ENCODE measurements at places on chromosomes 1 and 21. TPM values are rescaled to one million over a fixed set of nuclear protein-coding genes. Genes with fewer than 3 reads are reported as not detected.

GRCh38 chr1:64087768-64088167 lies 115.7 kb upstream of the UBE2U start:
- no peak for DNase-seq
- H3K4me3 ChIP-seq: no peak overlapping the region
- H3K27ac ChIP-seq: no peak overlapping the region
- H3K36me3 ChIP-seq: peaks cover 3% of the 10 kb centered on the region
- H3K4me1 ChIP-seq: peaks cover 18% of the 10 kb centered on the region

- peaks cover 37% of the 10 kb centered on the region for H3K4me1 ChIP-seq
- DNase-seq: no peak
- no peak overlapping the region for H3K27ac ChIP-seq
- H3K36me3 ChIP-seq: peaks cover 9% of the 10 kb centered on the region
Observed at GRCh38 chr1:115654663-115655305, 13.0 kb downstream of the VANGL1 start.

KANK4 gene
- 5.4 TPM for total RNA-seq

- H3K27me3 ChIP-seq: no peaks in the 10 kb centered on the region
- H3K4me3 ChIP-seq: no peak overlapping the region
- H3K36me3 ChIP-seq: no peaks in the 10 kb centered on the region
Observed at GRCh38 chr21:28828021-28828420, 164.7 kb downstream of the LTN1 start.

GRCh38 chr1:246966502-246966901 lies 34.8 kb upstream of the AHCTF1 start:
- no peak overlapping the region for H3K4me3 ChIP-seq
- no peak overlapping the region for H3K27ac ChIP-seq
- H3K4me1 ChIP-seq: no peaks in the 10 kb centered on the region

GRCh38 chr1:156497078-156497742 lies 3.4 kb downstream of the MEF2D start:
- H3K4me1 ChIP-seq: peaks cover 56% of the 10 kb centered on the region
- H3K4me3 ChIP-seq: peak overlapping the region; percentile 90
- H3K36me3 ChIP-seq: no peaks in the 10 kb centered on the region

- H3K4me1 ChIP-seq: peaks cover 27% of the 10 kb centered on the region
Observed at GRCh38 chr1:32733582-32734321, 31.2 kb upstream of the SYNC start.

GRCh38 chr1:107991371-107992066 lies 26.5 kb upstream of the VAV3 start:
- DNase-seq: no peak
- no peaks in the 10 kb centered on the region for H3K36me3 ChIP-seq
- H3K4me1 ChIP-seq: no peaks in the 10 kb centered on the region
- H3K27ac ChIP-seq: no peak overlapping the region
- H3K4me3 ChIP-seq: no peak overlapping the region

DNA sequence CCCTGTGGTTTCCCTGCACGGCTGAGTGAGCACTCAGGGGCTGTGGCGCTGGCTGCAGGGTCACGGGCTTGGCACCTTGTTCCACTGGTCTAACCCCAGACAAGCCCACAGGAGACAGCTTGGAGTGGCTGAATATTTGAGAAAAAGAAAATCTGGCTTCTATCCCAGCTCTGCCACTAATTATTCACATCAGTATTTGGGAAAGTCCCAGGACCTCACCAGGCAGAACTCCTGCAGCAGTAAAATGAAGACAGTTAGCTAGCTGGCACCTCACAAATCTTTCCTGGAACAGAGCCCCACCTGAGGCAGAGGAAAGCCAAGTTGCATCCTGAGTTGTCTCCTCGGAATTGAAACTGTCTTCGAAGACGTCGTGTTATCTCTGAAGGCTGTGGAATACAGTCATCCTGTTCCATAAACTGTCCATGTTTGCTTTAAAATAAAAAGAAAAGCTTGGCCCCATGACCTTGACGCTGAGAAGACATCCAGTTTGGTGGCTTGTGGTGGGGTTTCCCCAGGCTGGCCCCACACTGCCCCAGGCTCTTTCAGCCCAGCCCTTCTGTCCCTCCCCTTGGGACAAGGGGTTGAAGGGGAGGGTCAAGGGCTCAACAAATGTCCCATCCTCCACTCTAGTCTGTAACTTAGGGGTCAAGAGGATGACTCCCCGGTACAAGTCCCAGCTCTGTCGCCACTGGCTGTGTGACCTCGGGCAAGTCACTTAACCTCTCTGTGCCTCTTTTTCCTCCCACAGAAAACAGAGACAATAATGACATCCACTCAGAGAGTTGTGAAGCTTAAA lies 93.8 kb upstream of the TMPRSS2 start:
- H3K36me3 ChIP-seq: no peaks in the 10 kb centered on the region
- no peak overlapping the region for H3K27ac ChIP-seq
- H3K27me3 ChIP-seq: no peaks in the 10 kb centered on the region
- peaks cover 16% of the 10 kb centered on the region for H3K4me1 ChIP-seq
- no peak for DNase-seq

DNA sequence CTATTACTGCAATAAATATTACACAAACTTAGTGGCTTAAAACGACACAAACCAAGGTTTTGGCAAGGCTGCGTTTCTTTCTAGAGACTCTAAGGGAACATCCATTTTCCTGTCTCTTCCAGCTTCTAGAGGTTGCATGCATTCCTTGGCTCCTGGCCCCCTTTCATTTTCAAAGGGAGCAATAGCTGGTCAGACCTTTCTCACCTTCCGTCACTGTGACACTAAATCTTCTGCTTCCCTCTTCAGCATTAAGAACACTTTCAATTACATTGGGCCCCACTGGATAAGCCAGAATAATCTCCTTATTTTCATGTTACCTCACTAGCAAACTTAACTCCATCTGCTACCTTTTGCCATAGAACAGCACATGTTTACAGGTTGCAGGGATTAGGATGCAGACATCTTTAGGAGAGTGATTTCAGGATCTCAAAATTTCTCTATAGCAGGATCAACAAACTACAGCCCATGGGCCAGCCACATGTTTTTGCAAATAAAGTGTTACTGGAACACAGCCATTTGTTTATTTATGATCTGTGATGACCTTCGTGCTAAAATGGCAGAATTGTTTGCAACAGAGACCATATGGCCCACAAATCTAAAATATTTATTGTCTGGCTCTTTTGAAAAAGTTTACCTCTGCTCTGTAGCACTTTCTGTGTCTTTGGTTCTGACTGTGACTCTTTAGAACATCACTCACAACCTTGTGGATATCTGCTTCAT lies 221.5 kb upstream of the SGIP1 start:
- no peak for DNase-seq
- H3K4me3 ChIP-seq: no peak overlapping the region
- peaks cover 8% of the 10 kb centered on the region for H3K4me1 ChIP-seq

GRCh38 chr1:66768965-66769364 lies 16.7 kb downstream of the DYNLT5 start:
- H3K27me3 ChIP-seq: no peaks in the 10 kb centered on the region
- no peak for DNase-seq
- no peaks in the 10 kb centered on the region for H3K36me3 ChIP-seq
- H3K4me3 ChIP-seq: no peak overlapping the region

DMRTA2 gene
- 0.18 TPM for total RNA-seq

ILDR2 gene
- 30.3 TPM for total RNA-seq

BCL10 gene
- total RNA-seq: 18.5 TPM

GRCh38 chr1:9589144-9589718 lies 520 bp downstream of the TMEM201 start:
- peaks cover 44% of the 10 kb centered on the region for H3K4me1 ChIP-seq
- H3K27ac ChIP-seq: peak overlapping the region; percentile 71
- H3K36me3 ChIP-seq: peaks cover 4% of the 10 kb centered on the region
- peak overlapping the region; percentile 92 for H3K4me3 ChIP-seq
- no peaks in the 10 kb centered on the region for H3K27me3 ChIP-seq

USH2A gene
- 0.14 TPM for total RNA-seq

DNA sequence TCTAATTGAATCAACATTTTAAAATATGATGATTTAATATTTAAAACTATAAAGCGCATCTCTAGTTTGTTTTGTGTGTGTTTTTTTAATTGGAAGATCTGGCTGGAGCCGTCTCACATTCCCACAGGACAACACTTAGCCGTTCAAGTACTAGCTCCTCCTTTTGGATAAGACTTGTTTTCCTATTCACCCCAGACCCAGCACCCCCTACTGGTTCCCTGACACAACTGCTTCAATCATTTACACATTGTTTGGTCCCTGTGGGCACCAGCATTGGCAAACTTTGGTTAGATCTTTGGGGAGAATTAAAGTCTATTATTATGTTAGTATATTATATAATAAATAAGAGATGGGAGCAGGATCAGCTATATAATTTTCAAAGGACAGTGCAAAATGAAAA lies 34.5 kb downstream of the TYW3 start:
- H3K27ac ChIP-seq: no peak overlapping the region
- no peaks in the 10 kb centered on the region for H3K36me3 ChIP-seq
- DNase-seq: no peak
- no peaks in the 10 kb centered on the region for H3K4me1 ChIP-seq
- H3K27me3 ChIP-seq: peaks cover 6% of the 10 kb centered on the region

- no peaks in the 10 kb centered on the region for H3K36me3 ChIP-seq
- DNase-seq: no peak
- H3K4me1 ChIP-seq: peaks cover 22% of the 10 kb centered on the region
- H3K27me3 ChIP-seq: no peaks in the 10 kb centered on the region
- no peak overlapping the region for H3K4me3 ChIP-seq
Observed at GRCh38 chr21:35414056-35414455, 365.0 kb upstream of the RUNX1 start.

CYP4A11 gene
- total RNA-seq: not detected

- H3K27me3 ChIP-seq: peaks cover 3% of the 10 kb centered on the region
- no peak overlapping the region for H3K4me3 ChIP-seq
- DNase-seq: no peak
- H3K4me1 ChIP-seq: peaks cover 6% of the 10 kb centered on the region
Observed at GRCh38 chr21:43712268-43712942, 6.5 kb upstream of the PDXK start.

DNA sequence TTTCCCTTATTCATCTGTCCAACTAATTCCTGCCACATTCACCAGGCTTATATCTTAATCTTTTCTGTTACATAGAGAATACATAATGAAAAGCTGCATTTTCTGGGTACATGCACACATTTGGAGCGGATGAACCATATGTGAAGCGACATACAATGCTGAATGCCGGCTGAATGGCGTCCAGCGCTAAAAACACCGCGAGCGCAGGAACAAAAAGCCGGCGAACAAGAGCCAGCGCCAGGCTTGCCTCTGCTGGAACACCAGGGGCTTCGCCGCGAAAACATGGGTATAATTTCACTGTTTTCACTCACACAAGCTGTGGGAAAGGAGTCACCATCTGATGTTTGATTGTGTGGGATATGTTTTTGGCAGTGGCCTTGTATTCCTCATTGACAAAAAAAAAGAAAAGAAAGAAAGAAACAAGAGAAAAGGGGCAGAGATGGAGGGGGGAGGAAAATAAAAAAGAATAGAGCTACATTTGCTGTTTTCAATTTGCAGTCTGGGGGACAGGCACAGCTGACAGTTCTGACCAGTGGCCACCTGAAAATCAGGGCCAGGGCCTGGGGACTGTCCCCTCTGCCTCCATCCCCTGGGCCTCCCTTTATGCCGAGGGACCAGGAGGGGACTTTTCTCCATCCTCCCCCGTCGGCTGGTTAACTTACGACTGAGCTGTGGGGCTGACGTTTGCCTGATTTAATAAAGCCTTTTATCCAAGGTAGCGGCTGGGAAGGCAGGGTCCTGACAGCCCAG lies 70.2 kb upstream of the OLIG2 start:
- H3K36me3 ChIP-seq: no peaks in the 10 kb centered on the region
- peak; percentile 16 for DNase-seq

ETS2 gene
- total RNA-seq: 16.9 TPM

DNA sequence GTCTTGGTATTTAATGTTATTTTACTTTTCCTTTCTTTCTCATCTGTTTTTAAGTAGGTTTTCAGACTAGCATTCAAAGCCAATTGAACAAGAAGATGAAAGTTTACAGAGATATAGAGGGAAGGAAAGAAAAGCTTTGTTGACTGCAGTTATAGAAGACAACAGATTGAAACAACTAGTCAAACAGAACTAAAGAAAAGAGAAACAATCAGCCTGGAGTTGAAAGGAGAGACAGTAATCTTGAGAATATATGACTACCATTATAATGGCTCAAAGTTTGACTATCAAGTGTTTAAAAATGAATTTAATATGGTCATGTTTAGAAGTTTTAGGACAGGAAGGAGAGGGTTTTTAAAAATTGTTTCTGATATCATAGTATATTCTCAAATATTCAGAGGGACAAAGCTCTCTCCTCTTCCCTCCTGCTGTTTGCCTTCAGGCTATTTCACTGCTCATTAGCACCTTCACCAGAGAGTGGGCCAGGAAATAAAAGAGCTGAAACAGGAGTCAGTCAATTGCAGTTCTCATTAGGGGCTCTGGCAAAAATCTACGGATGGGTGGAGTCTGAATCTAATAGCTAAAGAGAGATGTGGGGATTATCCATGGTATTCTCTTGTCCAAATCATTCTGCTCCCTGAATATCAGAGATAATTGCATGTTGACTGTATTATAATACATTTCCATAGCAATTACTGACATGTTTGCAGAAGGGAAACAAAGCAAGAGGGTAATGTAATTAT lies 577.8 kb downstream of the BRINP3 start:
- no peaks in the 10 kb centered on the region for H3K36me3 ChIP-seq
- H3K4me3 ChIP-seq: no peak overlapping the region
- H3K27me3 ChIP-seq: no peaks in the 10 kb centered on the region
- H3K4me1 ChIP-seq: peaks cover 11% of the 10 kb centered on the region
- no peak overlapping the region for H3K27ac ChIP-seq

- no peaks in the 10 kb centered on the region for H3K36me3 ChIP-seq
- DNase-seq: no peak
- H3K27me3 ChIP-seq: no peaks in the 10 kb centered on the region
- no peak overlapping the region for H3K4me3 ChIP-seq
- H3K4me1 ChIP-seq: peaks cover 40% of the 10 kb centered on the region
Observed at GRCh38 chr1:15958111-15958510, 17.8 kb downstream of the ZBTB17 start.

- H3K4me1 ChIP-seq: no peaks in the 10 kb centered on the region
- no peaks in the 10 kb centered on the region for H3K27me3 ChIP-seq
- H3K27ac ChIP-seq: no peak overlapping the region
- DNase-seq: no peak
Observed at GRCh38 chr1:7575041-7575400, 196.1 kb upstream of the VAMP3 start.

DNA sequence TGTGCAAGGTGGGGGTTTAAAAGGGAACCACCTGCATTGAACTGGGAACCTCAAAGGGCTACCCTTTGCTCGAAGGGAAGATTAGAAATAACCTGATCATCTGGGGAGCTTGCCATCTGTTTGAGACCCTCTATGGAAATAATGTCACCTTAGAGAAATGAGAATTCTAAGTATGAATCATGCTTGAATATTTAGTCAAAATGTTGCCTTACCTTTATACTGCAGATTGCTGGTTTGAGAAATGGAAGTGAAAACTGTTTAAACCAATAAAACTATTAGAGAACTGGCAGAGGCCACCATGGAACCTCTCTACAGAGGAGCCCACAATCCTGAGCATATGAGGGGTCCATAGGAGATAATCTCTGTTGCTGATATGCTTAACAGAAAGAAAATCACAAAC lies 131.2 kb upstream of the FAM78B start:
- H3K4me3 ChIP-seq: no peak overlapping the region
- no peaks in the 10 kb centered on the region for H3K36me3 ChIP-seq
- peaks cover 10% of the 10 kb centered on the region for H3K4me1 ChIP-seq
- no peak overlapping the region for H3K27ac ChIP-seq

AMY1C gene
- total RNA-seq: not detected

DNA sequence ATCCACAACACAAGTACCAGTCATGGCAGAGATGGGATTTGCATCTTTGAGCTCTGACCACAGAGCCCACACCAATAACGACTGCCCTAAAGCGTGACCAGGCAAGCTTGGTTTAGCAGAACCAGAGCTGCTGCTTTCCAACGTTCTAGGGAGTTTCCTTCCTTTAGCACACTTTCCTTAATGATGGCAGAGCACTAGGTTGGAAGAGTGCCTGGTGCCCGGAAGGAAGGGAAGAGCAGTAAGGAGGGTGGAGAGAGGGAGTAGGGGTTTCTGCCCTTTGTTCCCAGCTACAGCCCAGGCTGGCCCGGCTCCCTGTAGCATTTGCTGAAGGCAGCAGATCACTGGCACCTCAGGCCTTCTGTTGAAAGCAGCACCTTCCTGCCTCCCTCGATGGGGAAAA lies 6.1 kb upstream of the EVA1C start:
- peaks cover 11% of the 10 kb centered on the region for H3K4me1 ChIP-seq
- no peak overlapping the region for H3K27ac ChIP-seq

All from neural crest cell (in vitro differentiated cells).